Activated gamma-delta T cell treated with anti-CD3 and anti-CD28 coated beads, Interleukin-2, amount 50 U/mL, for 16 hours (primary cell): ENCODE measurements at places on chromosomes 12 and 14.

DNA sequence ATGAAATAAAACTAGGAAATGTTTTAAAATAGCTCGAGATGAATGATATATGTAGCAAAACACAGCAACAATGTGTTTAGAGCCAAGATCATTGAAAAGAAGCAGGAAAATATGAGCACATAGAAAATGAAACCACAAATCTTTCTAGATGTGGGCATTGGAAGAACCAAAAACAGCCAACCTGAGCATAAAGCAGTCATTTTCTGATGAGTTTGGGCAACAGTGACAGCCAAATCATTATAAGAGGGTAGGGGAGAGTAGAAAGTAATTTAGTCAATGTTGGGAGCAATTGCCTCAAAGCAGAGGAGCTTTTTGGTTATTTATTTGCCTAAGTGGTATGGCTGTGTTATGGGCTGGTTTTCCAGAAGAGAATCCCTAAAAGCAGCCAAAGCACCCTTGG lies 8.8 kb upstream of the BICDL1 start:
- no peak for DNase-seq

- DNase-seq: no peak
These were observed 14.1 kb downstream of the TNS2 start for GRCh38 chr12:53063708-53064612.

- no peak for DNase-seq
These were observed 248.8 kb downstream of the SUDS3 start for GRCh38 chr12:118625050-118625675.

DNA sequence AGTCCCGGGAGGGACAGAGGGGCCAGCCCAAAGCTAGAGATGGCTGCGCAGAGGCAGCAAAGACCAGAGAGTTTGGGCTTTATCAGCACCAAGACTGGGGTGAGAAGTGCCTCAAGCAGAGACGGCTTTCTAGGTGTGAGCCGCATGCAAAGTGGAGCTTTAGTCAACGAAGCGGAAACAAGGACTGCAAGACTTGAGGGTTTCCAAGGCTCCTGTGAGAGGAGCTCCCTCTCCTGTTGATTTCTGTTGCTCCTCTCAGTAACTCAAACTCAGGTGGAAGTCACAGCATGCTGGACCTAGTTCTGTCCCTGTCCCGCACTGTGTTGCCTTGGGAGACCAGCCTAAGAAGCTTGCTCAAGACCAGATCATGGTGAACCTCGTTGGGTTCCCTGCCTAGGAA lies 327.8 kb downstream of the MED13L start:
- no peak for DNase-seq

GRCh38 chr12:29283969-29284700 lies 96.8 kb downstream of the ERGIC2 start:
- DNase-seq: no peak

DNA sequence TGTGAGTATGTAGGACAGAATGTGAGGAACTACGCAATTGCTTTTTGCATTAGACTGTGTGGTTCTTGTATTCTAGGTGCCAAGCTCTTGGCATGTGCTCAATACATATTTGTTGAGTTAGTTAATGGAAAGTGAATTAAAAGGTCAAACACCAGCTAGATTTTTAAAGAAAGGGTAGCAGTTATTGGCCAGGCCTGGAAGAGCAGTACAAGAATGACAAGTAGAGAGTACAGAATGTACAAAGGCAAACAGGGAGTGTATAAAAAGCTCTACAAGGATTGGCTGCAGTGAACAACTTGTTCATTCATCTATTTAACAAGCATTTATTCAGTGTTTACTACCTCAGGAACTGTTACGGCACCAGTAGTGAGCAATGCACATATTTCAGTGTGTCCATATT lies 854.0 kb upstream of the SEL1L start:
- DNase-seq: no peak

- no peak for DNase-seq
These were observed 412 bp upstream of the TEP1 start for GRCh38 chr14:20413744-20414082.

- no peak for DNase-seq
These were observed 75.5 kb upstream of the CPSF6 start for GRCh38 chr12:69163681-69164362.

DNA sequence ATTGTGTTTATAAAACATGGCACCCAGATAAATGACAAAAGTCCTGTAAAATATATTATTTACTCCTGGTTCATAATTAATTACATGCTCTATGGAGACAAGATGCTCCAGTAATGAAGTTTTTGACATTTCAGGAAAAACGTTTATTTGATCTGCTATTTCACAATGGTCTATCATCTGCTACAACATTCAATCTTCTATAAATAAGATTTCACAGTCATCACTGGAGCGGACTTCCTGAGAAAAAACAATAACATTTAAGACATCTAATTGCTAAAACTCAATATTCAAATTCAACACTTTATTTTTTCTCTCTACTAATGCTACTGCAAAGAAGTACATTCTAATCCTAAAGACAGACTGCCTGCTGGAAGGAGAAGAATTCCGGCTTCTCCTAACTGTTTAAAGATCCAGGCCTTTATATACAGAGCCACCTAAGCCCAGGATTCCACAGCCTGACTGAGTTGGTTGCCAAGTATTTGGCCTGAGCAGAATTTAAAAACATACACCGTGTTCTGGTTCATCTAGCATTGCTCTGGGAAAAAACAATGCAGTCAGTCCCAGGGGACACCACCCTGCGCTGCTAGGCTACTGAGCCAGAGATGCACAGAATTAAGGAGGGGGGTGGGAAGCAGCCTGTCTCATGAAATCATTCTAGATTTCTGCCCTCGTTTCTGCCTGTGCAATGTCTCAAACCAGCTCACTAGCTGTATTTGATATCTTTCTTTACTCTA lies 58.0 kb downstream of the TMTC1 start:
- DNase-seq: no peak

GRCh38 chr12:120358412-120359100 lies 10.4 kb downstream of the MSI1 start:
- no peak for DNase-seq

DNA sequence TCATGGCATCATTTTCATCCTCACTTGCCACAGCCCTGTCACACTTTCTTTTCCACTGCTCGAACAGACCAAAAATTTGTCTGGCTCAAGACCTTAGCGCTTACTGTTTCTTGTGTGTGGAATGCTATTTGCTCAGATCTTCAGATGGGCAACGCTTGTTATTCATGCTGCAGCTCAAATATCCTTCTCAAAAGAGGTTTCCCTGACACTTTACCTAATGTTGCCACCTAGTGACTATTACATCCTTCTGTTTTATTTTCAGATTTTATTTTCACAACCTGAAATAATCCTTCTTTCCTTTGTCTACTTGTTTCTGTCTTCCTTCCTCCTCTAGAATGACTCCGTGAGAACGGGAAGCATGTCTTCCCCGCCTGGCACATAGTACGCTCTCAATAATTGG lies 5.6 kb downstream of the FBXO33 start:
- no peak for DNase-seq

- DNase-seq: no peak
These were observed 56.4 kb downstream of the CMKLR1 start for GRCh38 chr12:108282676-108283075.

DNA sequence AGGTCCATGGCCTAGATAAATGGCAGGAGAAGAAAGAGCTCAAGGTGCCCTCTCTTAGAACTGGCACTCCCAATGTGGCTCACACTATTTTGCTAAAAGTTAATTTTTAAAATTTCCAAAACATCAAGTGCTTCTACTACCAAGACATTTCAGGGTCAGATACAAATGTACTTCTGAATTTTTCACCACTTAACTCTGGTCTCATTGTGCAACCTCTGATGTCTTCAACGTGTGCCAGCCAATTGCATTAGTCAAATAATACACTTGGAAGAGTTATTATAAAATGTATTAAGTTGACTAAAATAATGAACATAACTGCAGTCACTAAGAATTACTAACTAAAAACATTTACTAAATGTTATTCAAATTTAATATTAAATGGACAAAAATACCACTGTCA lies 41.3 kb downstream of the SLC25A47 start:
- DNase-seq: no peak

GRCh38 chr12:114903083-114903691 lies 219.2 kb upstream of the TBX3 start:
- no peak for DNase-seq

GRCh38 chr12:27506645-27507189 lies 17.3 kb upstream of the PPFIBP1 start:
- DNase-seq: no peak

- no peak for DNase-seq
These were observed 51.7 kb downstream of the TMEM121 start for GRCh38 chr14:105578070-105578469.

- no peak for DNase-seq
These were observed 6.3 kb downstream of the METAP2 start for GRCh38 chr12:95480230-95480629.

- DNase-seq: peak; percentile 91
These were observed at the start of gene CHFR for GRCh38 chr12:132887513-132888351. CHFR (minus strand) TSS chr12:132887605; CDS start chr12:132887328, 277 bp downstream.

GRCh38 chr14:29271669-29272068 lies 505.1 kb downstream of the FOXG1 start:
- DNase-seq: no peak

- DNase-seq: no peak
These were observed 4.5 kb downstream of the FOXA1 start for GRCh38 chr14:37590428-37591139.

DNA sequence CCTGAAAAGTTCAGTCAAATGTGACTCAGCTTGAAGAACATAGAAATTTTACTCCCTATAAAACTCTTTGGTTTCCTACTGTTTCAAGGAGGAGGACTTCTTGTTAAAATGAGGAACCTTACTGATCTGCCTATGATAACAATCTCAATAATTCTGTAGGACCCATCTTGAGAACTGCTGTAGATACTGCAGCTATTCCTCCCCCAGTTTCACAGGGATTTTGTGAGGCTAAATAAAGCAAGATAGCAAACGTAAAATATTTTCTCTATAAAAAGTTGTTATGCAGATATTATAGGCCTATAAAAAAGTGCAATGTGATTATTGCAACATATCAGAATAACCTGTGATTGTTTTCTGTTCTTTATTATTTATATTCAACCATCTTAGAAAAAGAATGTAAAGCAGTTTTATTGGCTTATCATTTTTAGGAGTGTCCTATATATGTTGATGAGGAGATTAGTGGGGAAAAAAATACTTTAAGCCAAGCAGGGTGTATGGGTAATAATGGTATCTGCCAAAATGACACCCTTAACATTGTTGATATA lies 12.1 kb downstream of the CLEC14A start:
- no peak for DNase-seq

DNA sequence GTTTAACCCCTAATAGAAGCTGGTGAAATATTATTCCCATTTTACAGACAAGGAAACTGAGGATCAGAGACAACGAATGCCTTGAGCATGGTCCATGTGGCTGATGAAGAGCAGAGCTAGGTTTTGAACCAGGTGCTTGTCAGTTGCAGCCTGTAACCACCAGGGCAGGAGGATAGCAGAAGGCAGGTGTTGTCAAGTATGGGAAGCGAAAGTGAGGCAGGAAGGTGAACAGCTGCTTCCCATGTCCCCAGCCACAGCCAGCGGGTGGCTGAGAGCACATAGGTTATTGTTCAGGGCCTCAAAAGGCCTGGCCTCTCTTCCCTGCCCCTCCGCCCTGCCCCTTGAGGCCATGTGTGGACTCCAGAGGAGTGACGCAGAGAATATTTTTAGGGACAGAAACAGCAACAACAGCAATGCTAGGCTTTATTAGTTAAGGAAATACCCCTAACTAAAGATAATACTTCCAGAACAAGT lies 39.6 kb downstream of the IQSEC3 start:
- DNase-seq: no peak

GRCh38 chr12:47303207-47303606 lies 223.4 kb upstream of the AMIGO2 start:
- no peak for DNase-seq

GRCh38 chr12:19994968-19995367 lies 373.4 kb upstream of the PDE3A start:
- DNase-seq: no peak

DNA sequence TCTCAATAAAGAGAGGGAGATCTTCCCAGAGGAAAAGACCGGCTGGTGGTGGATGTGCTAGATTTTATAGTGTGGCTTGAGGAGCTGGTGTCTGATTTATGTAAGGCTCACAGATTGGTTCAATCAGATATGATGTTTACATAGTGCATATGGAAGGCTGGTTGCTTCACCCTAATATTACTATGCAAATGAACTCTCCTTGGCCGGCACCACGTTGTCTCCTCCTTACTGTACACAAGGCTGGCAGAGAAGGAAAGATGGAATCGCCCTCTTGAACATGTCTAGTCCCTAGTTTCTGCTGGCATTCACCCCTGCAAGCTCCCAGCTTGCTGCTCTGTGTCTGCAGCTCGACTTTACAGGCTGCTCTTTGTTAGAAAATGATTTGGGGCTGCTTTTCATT lies 8.9 kb downstream of the FAM186A start:
- DNase-seq: no peak

DNA sequence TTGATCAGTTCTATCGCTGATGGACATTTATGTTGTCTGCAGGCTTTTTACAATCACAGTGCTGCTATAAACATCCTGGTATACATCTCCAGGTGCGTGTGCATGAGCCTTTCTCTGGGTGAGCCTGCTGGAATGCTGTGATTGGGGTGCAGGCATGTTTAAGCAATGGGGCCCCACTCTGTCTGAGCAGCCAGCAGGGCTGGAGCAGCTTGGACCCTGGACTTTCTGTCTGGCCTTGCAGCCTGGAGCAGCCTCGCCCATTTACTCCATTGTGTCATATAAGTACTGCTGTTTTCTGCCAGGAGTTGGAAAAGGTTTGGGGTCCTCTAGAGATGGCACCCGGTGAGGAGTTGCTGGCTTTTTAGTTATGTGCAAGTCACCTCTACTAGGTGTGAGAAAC lies 199.0 kb downstream of the KIF26A start:
- DNase-seq: no peak

DNA sequence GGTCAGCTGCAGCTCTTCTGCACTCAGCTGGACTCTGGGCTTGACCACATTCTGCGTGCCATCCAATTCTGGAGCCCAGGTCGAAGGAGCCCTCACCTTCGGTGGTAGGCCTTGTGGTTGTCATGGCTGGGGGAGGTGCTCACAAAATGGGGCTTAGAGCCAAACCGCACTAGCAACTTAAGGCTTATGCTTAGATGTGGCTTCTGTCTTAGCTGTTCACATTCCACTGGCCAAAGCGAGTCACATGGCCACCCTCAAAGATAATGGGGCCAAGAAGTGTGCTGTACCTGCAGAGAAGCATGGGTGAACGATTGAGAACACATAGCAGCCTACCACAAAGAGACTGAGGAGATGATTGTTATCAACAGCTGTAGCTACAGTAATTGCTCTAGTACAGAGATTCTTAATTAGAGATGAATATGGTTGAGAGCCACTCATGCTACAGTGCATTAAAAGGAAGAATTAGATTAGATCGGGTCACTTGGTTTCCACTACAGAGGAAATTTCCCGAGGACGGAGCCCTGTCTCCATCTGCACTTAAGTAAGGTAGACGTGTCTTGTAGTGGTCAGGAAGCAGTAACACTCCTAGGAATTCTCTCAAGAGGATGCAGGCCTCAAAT lies 334.6 kb upstream of the FKBP4 start:
- DNase-seq: no peak

DNA sequence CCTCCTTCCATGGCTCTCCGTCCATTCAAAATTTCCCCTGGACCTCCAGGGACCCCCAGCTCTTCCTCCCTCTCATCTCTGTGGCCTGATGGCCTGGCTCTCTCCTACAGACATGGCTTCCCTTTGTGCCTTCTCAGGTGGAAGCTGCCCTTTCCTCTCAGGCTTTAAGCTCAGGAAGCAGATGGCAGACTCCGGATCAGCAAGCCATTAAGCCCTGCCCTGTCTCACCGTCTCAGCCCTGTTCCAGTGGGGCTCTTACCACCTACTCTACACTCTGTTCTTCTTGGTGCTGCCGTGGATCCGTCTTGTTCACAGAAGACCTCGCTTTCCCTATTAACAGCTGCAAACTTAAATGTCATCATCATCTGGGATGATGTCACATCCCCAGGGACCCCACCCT lies 33.1 kb downstream of the NPC2 start:
- no peak for DNase-seq

- DNase-seq: no peak
These were observed 45.8 kb downstream of the DRAM1 start for GRCh38 chr12:101923045-101923718.
